ENCODE measurements at places on chromosomes 7 and 10.

GRCh38 chr10:63518690-63519288, 2.4 kb upstream of the REEP3 start:
- DNase-seq: no peak

GRCh38 chr10:10680496-10680895, 337.2 kb upstream of the CELF2 start:
- DNase-seq: no peak

- DNase-seq: no peak
These were observed 112.2 kb upstream of the GPR26 start for GRCh38 chr10:123553810-123554430.

DNA sequence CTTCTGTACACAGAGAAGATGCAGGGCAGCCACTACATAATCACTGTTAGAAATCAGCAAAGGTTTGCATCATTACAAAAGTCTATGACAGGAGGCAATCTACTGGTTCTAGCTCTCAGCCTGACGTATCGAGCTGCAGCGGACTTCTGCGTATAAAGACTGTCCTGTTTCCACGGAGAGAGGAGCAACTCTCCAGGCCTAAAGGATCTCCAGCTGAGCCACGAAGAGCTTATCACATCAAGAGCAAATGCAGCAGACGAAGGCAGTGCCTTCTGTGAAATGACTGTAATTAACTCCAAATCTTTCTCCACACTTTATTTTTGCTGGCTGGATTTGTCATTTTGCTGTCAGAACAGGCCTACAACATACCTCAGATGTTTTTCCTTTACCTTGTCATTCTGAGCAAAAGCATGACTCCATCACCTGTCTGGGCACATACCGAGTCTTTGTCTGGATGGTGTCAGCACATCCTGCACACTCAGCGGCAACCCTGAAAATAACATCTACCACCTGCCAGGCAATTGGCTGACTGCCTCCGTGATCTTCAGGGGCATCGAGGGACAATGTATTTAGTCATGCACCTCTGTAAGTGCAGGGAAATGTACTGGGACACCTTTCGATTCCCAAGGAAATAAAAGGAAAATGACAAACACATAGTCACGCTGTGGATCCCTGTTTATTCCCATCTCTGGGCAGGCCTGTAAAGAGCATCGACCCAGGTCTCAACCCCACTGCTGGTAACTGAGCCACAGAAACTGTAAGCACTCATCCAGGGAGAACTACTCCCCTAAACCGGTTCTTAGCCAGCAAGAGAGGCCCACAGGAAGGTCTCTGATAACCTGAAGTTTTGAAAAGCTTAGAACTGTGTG, 26.3 kb upstream of the SH3PXD2A start:
- no peak for DNase-seq

GRCh38 chr7:2663960-2664359, 24.0 kb upstream of the AMZ1 start:
- no peak for DNase-seq

GRCh38 chr7:38027884-38028455, 107.5 kb downstream of the EPDR1 start:
- DNase-seq: no peak

DNA sequence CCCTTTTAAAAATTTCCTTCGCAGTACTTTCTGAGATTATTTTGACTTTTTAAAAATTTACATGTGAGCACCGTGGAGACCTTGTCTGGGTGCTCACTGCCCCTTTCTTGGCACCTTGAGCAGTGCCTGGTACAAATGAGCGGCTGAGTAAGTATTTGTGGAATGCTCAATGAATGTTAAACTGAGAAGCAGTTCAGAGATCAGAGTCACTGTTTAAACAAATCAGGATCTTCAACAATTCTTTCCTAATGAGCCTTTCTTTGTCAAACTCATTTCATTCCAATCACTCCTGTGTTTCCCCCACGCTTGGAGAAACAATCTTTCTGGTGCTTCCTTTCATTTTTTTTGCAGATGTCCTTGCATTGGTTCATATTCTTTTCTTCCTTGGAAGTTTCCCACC, 611.3 kb upstream of the GALNT17 start:
- no peak for DNase-seq

GRCh38 chr10:26857991-26858706, 2.6 kb downstream of the ABI1 start:
- DNase-seq: peak; percentile 34

DNA sequence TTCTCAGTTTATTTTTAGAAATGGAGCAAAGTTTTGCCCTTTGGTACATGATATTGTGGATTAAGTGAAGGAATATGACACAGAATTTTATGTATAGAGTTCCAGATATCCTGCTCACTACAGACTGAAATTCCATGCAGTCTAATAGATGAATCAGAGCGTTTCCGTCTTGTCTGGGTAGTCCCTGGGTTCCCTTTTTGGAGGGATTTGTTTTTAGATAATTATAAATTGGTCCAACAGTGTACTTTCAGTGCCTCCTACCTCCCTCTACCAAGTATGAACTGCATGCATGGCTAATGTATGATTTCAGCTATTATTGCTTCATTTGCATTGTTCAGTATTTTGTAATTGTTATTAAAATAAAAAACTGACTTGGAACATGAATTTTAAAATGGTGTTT, 74.4 kb downstream of the SEPTIN7 start:
- DNase-seq: no peak

GRCh38 chr10:133487085-133487484, 33.3 kb downstream of the SCART1 start:
- DNase-seq: no peak

DNA sequence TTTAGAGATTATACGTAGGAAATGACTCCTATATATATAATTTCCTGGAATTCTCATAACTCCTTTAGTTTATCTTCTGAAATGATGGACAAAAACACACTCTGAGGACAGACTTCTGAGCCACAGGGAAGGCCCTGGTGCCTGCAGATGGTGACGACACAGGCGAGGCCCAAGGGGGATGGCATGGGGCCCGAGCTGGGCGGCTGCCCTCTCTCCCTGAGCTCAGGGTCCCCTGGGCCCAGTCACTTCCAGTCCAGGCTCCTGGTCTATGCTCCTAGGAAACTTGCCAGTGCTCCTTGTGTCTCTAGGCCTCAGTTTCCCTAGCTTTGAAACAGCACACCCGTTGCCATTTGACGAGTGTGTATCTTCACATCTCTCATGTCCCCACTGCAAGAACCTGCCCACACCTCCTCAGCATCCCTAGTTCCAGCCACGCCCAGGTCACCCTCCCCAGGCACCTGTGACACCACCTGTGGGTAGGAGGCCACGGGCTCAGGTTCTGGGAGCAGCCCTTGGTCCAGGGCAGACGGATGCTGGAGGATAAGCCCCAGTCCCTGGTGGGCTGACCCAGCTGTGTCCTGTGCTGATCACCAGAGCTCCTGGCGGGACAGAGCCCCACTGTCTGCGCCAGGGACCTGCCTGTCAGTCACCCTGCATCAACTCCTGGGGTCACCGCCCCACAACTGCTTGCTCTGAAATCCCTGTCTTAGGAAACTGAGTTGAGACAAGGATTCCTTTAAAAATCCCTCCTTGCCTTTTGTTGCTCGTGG, 23.4 kb upstream of the SHH start:
- no peak for DNase-seq

GRCh38 chr10:130300608-130301020, 164.4 kb downstream of the GLRX3 start:
- no peak for DNase-seq

DNA sequence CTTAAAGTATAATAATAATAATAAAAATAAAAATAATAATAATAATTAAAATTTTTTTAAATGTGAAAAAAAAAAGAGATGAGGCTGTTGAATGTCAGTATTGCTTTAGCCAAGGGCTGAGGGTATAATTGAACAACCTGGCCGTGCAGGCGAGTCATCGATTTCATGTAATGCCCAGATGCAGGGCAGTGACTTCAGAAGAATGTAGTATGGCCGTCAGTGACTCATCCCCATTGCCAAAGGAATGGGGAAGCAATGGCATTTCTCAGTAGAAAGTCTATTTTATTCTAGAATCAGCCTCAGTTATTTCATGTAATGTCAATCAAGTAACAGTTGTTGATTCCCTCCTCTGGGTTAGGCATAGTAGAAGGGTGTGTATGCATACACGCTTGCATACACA, 516.4 kb downstream of the GLRX3 start:
- DNase-seq: no peak

DNA sequence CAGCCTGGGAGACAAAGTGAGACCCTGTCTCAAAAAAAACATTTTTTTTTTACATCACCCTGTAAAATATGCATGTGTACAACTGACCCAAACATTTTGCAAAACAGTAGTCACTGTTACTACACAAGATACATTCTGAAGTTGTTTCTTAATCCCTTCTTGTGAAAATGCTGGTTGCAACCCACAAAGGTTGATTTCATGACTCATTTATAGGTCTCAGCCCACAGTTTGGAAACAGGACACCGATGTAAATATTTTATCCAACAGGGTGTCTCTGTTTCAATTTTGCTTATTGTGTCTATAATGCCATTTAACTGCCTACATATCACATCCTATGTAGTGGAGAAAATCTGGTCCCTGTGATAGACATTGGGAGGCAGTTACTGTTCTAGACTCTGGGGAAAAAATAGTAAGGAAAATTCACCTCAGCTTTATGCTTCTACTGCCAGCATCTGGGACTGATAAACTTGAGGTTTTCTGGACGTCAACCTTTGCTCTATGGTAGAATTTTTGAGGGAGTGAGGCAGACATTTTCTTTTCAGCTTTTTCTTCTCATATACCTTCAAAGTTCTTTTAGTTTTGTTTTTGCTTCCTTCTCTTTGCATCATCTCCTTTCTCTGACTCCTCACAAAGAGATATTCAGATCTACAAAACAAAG, 1.6 kb upstream of the RAB19 start:
- DNase-seq: no peak

DNA sequence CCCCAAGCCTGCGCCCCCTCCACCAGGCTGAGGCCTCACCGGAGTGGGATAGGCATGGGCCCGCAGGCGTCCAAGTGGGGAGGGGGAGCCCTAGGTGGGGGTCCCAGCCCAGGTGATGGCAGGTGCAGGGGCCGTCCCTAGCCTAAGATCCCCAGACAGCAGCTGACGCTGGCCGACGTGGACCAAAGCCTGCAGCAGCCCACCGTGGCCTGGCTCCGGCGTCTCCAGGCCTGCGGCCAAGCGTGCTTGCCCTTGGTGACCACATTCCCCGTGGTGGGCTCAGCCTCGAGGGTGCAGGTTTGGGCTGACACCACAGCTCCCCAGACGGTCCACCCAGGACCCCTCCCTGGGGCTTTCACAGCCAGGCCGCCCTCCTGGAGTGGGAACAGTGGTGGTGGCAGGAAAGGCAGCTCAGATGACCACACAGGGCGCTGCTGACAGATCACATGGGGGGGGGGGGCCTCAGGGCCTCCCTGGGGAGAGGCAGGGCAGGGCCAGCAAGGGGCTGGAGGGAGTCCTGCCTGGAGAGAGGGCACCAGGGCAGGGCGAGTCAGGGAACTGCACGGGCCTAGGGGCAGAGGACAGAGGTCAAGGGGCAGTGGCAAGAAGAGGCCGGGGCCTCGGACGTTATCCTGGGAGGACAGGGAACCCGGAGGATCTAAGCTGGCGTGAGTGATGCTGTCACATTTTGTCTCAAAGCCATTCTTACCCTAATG, 767 bp upstream of the ADAM8 start:
- no peak for DNase-seq

- DNase-seq: no peak
These were observed 415.5 kb upstream of the SORCS1 start for GRCh38 chr10:107579970-107580369.

- no peak for DNase-seq
These were observed 211.0 kb downstream of the LRRN3 start for GRCh38 chr7:111301891-111302290.

Data from Kasumi-1 (cell line).